ENCODE measurements at places on chromosomes 6 and 20. TPM values are rescaled to one million over a fixed set of nuclear protein-coding genes. Genes with fewer than 3 reads are reported as not detected.

DNA sequence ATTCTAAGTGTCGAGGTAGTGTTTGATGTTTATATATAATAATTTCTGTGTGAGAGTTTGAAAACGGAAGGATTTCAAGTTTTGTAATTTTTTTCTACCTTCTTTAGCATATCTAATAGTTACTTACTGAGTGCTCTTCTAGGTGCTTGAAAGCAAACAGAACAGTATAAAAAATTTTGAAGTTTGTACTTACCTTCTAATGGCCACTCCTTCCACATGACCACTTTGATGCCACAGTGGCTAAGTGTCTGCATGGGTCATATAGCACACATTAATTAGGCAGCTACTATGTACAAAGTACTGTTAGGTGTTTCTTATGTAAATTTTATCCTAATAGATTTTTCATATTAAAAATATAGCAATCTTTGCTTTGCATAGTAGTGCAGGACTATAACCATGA is 21.1 kb downstream of the RPRD1B start:
- no peak for DNase-seq

Gene CENPW
- 0.99 TPM for total RNA-seq

DNA sequence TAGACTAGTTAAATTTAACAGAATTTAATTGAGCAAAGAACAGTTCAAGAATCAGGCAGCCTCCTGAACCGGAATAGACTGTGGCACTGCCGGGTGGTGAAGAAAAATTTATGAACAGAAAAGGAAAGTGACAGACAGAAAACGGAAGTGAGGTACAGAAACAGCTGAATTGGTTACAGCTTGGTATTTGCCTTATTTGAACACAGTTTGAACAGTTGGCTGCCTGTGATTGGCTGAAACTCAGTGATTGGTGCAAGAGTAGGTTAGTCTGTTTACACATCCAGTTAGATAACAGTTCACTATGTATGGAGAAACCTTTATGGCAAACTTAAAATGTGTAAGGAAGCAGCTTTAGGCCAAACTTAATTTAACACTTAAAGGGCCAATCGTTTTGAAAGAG is 116.0 kb upstream of the CITED2 start:
- DNase-seq, result peak; percentile 47

DNA sequence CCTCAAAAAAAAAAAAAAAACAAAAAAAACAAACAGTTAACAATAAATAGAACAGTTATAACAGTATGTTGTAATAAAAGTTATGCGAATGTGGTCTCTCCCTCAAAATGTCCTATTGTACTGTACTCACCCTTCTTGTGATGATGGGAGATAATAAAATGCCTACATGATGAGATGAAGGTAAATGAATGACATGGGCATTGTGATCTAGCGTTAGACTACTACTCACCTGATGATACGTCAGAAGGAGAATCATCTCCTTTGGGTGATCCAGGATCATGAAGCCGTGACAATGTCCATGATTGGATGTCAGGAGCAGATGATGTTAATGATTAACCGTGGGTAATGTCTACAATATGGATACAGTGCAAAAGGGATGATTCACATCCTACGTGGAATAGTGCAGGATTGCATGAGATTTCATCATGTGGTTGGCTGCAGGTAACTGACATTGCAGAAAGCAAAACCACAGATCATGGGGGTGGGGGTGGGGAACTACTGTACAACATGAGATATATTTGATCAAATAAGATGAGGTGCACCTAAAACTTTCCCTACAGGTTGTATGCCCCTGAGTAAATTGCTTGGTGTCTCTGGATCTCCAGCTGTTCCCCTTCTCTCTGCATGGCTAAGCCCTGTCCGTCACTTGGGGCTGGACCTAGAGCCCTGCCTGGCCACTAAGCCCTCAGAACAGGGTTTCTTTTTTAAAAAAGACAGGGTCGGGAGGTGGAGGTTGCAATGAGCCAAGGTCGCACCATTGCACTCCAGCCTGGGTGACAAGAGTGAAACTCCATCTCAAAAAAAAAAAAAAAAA is 6.2 kb upstream of the RBCK1 start:
- DNase-seq, result no peak

Gene CHD6
- 21.5 TPM for total RNA-seq

DNA sequence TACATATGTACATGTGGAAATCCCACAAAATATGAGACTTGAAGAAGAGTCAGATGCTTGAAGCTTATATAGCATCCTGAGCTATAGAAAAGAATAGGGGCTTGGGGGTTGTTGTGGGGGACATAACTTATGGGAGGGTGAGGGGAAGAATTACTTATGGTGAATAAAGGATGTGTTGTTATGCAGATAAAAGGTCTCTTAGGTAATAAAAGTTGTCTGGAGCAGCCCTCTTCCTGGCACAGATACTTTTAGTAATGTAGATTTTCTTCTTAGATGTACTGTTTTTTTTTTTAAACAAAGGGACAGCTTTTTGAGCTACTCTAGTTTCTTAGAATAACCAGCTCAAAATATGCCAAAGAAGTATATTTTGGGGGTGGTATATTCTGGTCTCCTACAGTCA is 35.9 kb downstream of the CHMP4B start:
- no peak for DNase-seq

- no peak for DNase-seq
These were observed 218.0 kb upstream of the PREP start for GRCh38 chr6:105620878-105621277.

Gene TRMT11
- total RNA-seq, result 23.4 TPM

Gene SEMG1
- total RNA-seq, result not detected

GRCh38 chr6:14422917-14423316 is 305.3 kb downstream of the CD83 start:
- DNase-seq, result no peak

DNA sequence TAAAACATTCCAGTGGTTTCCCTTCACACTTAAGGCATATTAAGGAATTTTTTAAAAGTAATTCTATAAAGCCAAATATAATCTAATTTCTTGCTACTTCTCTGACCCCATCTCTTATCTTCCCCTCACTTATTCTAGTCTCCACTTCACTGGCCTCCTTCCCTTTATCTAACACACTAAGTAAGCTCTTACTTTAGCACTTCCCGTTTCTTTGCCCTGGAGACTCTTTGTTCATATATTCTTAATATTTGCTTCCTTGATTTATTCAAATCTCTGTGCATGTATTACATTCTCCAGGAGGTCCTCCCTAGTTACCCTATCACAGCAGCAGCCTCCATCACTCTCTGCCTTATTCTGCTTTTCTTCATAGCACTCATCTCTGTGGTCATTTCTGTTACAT is 20.3 kb downstream of the GTPBP2 start:
- no peak for DNase-seq

Gene HLA-DQA1
- total RNA-seq, result not detected

DNA sequence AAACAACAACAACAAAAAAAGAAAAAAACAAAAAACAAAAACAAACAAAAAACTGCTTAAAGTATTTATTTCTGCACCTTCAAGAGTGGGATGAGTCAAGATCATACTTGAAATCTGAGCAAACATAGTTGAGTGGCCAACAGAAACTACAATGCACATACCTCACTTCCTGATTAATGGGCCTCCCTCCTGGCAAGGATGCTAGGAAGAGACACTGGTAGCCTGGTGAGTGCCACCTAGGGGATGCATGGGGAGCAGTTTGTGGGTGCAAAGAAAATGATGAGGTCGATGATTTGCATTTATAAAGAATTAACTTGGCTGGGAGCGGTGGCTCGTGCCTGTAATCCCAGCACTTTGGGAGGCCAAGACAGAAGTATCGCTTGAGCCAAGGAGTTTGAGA is 808.1 kb downstream of the MAFB start:
- DNase-seq, result peak; percentile 16

Gene L3MBTL1
- 8.3 TPM for total RNA-seq

DNA sequence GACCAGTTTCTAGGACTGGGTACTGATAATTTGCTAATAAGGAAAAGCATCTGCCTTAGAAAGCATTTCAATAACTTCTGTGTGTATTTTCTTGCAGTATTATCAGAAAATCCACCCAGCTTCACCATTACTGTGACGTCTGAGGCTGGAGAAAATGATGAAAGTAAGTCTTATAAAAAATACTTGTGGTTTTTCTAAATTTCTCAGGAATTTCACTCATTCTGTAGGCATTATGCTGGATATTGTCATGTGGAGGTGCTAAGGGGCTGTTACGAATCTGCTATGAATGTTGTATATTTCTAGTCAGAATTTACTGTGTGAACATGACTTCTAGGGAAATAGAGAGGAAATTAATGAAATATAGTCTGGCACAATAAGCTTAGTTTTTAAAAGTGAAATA is 8.9 kb downstream of the RWDD1 start:
- DNase-seq, result peak; percentile 9

DNA sequence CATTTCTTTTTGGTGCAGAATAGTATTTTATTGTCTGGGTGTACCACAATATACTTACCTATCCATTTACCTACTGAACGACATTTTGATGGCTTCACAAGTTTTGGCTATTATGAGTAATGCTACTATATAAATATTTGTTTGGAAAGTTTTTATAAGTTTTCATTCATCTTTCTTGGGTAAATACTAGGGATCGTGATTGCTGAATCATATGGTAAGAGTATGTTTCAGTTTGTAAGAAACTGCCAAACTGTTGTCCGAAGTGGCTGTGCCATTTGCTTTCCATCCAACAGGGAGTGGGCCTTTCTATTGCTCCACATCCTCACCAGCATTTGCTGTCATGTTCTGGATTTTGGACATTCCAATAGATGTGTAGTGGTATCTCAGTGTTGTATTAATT is 104.2 kb downstream of the CDYL start:
- no peak for DNase-seq

- DNase-seq, result no peak
These were observed 48.6 kb downstream of the CDH4 start for GRCh38 chr20:61300709-61301108.

Gene LIN28B
- not detected for total RNA-seq

DNA sequence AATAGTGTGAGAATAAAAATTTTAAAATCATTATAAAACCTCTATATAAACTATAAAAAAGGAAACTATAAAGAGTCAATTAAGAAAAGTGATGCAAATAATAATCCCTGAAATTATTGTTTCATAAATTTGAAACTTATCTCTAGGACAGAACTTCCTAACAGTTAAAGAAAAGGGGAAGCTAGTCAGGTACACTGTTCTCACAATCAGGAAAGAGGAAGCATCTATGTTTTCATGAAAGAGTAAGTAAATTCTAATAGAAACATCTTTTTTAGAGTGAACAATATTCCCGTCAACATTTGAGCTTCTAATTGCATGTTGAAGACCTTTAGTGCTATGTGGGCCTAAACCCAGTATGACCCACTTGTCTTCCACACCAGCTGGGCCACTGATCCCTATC is 1.2 kb upstream of the ADGRF1 start:
- no peak for DNase-seq

Gene GGTLC1
- total RNA-seq, result not detected

GRCh38 chr6:41653691-41654090 is 15.4 kb downstream of the MDFI start:
- DNase-seq, result no peak

GRCh38 chr20:61939691-61940360 is 125.9 kb downstream of the TAF4 start:
- no peak for DNase-seq

Gene GSTA2
- total RNA-seq, result not detected

DNA sequence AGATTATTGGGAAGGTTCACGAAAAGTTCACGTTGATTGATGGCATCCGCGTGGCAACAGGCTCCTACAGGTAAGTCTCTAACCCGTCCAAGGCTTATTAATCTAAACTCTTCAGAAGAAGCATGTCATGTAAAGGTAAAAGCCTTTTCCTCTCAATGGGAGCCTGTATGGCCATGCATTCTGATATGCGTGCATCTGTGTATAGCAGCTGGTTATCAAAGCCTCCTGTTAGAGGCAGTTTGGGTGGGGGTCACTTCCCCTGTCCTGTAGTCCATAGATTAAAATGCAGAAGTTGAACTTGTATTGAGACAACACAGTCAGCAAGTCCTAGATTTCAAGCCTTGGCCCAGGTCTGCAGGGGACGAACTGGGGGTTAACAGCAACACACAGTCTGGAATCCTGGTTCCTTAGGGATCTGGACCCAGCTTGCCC is 14.2 kb upstream of the DHX35 start:
- no peak for DNase-seq

Gene CENPQ
- total RNA-seq, result 5.5 TPM
